ENCODE measurements at places on chromosomes 7 and 10.

DNA sequence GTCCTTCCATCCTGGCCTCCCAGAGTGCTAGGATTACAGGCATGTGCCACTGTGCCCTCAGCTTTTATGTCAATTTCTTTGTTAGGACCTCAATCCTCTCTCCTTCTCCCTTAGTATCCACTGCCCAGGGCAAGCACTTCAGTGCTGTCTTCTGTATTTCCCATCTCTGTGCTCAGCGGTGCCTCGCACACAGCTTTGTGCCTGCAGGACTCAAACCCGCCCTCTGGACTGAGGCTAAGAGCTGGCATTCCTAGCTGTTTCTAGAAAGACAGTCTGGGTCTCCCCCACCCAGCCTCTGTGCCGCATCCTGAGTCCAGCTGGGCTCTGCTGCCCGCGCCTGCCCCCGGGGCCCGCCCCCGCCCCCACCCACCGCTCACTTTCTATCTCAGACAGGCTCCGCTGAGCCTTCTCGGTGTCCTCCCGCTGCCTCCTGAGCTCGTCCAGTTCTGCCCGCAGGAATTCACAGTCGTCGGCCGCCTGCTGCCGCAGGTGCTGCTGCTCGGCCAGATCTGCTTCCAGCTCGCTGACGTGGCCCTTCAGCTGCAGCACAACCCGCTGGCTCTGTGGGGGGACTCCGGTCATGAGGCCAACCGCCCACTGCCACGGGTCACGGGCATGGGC is 67.3 kb downstream of the SPDYE5 start:
- no peak for DNase-seq

DNA sequence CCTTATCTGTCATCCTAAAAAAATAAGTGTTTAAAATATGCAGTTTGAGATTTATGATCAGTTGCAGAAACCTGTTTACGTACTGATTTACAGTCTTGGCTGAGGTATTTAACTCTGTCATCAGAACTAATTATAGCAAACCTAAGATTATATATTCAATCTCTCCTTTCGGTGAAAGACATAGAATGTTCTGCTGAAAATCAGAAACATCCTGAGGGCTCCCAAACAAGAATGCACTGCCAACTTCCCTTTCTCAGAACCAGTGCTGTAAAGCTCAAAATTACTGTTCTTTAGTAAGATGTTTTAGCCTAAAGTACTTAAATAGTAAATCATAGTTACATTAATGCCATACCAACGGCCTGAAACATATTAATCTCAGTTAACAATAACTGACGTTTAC is 34.3 kb downstream of the FAM204A start:
- no peak for DNase-seq

- no peak for DNase-seq
These were observed 108.6 kb upstream of the ABI1 start for GRCh38 chr10:26969145-26969926.

- no peak for DNase-seq
These were observed 105.3 kb upstream of the KCTD7 start for GRCh38 chr7:66523409-66523808.

DNA sequence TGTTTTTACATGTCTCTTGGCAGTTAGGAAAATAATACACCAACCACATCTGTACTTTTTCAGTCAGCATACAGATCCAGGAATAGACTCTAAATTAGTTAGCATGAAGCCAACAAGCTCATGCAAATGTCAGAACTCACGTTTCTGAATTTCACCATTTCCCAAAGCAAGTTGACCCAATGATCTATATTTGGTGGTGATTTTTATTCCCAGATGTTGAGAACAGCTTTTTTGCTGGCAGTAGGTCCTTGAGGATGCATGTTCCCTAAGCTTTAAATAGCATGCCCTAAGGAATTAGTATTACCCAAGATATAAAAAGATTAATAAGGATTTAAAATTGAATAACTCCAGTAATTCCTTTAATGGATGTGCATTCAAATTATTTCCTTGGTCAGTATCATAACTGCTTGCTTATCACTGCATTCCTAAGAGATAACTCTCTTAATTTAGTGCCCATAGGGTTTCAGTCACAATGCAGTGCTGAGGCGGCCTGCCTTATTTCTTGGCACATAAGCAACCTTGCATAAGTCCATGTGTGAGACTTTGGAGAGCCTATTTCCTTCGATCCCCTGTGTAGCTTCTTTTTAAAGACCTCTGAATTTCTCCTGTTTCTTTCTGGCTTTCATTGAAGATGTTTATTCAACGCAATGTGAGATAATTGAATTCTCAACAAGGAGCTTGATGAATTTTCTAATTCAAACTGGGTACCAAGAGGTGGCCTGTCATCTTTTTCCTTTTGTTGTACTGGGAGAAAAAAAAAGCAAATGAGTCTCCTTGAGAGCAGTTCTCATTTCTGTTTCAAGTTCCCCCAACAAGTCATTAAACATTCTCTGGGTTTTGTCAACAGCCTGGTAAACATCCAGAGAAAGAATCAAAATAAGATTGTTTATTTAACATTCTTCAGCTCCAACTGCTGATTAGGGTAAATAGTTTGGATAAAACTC is 135.3 kb upstream of the MEOX2 start:
- no peak for DNase-seq

- DNase-seq = peak; percentile 16
These were observed 435.4 kb upstream of the DPP6 start for GRCh38 chr7:153616711-153617325.

DNA sequence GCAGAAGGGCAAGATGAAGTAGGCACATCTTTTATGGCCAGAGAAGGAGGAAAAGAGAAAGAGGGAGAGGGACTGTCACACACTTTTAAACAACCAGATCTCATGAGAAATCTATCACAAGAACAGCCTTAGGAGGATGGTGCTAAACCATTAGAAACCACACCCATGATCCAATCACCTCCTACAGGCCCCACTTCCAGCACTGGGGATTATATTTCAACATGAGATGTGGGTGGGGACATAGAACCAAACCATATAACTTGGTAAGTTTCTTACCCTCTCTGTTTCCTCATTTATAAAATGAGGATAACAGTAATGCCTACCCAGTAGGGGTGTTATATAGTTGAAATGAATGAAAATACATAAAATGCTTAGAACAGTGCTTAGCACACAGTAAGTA is 66.0 kb downstream of the CHCHD3 start:
- DNase-seq = no peak

GRCh38 chr10:35940141-35941041 is 298.3 kb upstream of the FZD8 start:
- DNase-seq = no peak

Measured in cerebellar nuclear complex (tissue), 1 donor.